ENCODE measurements at places on chromosomes 11 and 22.

- no peak for DNase-seq
Observed at GRCh38 chr11:133656082-133656635, 123.9 kb upstream of the OPCML start.

DNA sequence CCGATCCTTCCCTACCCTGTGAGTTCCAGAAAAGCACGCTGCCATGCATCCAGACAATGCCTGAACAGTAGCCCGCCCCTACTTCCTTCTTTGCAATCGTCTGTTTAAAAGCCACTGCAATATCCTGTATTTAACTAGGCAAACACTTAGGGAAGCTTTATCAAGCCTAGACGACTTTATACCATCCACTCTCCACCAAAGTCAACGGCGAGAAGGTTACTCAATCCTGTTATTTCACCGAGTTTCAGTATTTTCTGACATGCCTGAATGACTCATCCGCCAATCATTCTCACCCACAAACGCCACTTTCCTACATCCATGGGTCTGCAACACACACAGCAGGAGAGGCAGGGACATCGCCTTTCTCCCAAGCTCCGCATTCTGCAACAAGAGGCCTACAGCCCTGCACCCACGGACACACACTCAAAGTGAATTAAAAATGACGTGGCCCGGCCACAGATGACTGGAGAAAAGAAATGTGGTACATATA is 9.3 kb downstream of the CELSR1 start:
- no peak for DNase-seq

- no peak for DNase-seq
Observed at GRCh38 chr22:46878191-46878948, 115.9 kb downstream of the TBC1D22A start.

- no peak for DNase-seq
Observed at GRCh38 chr22:41620589-41621098, at the start of gene DESI1. Gene DESI1 (minus strand): TSS chr22:41621043. CDS start chr22:41620839, 204 bp downstream.

- DNase-seq, result no peak
Observed at GRCh38 chr22:43006753-43007152, 8.2 kb downstream of the PACSIN2 start.

DNA sequence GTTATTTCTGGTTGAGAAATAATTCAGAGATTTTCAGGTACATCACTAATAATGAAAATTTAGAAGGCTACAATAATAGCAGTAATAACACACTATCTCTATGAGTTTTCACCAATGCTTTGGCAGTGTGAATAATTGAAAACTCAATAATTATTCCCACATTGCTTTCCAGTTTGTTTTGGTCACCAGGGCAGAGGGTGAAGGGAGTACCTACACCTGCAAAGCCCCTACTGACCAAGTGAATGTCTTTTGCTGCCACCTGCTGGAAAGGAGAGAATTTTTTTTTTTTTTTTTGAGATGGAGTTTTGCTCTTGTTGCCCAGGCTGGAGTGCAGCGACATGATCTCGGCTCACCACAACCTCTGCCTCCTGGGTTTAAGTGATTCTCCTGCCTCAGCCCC is 3.2 kb downstream of the NELL1 start:
- DNase-seq, result no peak

DNA sequence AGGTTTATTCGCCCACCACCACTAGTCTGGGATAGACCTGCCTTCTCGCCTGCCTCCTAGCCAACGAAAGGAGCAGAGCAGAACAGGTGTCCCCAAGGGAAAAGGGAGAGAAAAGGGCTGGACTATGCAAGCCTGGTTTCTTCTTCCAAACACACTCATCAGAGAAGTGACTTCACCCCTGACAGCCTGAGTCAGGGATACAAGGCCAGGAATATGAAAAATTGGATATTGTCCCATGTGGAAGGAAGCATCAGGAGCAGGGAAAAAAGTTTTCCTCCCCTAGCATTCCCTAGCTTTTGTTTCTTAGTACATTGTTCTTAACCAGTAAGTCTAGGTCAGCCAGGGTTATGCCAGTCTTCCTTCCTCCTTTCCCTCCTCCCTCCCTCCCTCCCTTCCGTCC is 56.9 kb upstream of the TNRC6B start:
- no peak for DNase-seq

- DNase-seq, result no peak
Observed at GRCh38 chr11:120909676-120910416, 114.1 kb upstream of the TBCEL start.

Measured in right forelimb (tissue), 1 donor.